ENCODE measurements at places on chromosomes 2 and 18.

GRCh38 chr2:238700117-238700457 is 147.8 kb upstream of the TWIST2 start:
- no peak for DNase-seq

DNA sequence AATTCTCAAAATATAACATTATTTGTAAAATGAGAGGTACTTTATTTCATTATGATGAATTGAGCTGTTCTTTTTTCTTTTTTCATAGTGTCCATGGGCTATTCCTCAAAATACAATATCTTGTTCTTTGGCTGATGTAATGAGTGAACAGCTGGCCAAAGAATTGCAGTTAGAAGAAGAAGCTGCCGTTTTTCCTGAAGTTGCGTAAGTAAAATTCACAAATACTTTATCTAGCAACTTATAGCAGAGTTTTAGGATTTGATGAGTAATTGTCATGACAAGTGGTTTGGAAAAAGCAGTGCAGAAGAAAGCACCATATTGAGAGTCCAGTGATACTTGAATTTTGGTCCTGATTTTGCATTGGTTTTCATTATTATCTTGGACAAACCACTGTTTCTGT is 9.8 kb downstream of the RIOK3 start:
- no peak for DNase-seq

- DNase-seq, result no peak
Measured at GRCh38 chr18:50396005-50396660, 21.3 kb downstream of the SKA1 start.

DNA sequence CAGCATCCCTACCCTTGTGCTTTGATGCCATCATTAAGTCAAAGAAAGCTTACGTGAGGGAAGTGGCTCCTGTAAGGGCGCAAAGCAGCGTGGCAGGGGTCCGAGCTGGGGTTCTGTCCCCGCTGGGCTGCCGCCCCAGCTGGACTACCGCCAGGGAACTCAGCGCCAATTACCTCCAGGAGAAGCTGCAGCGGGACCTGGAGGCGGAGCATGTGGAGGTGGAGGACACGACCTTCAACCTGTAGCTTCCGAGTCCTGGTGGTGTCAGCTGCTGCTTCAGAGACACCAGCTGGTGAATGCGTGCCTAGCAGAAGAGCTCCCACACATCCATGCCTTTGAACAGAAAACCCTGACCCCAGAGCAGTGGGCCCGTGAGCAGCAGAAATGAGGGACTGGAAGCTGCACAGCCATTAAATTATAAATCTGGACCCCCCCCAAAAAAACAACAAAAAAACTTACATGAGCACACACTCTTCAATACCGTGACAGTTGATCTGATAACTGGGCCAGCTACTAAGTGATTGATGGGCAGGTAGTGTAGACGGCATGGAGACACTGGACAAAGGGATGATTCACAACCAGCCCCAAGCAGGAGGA is 20.1 kb upstream of the YES1 start:
- DNase-seq, result peak; percentile 46

GRCh38 chr18:59488899-59489298 is 129.8 kb upstream of the LMAN1 start:
- DNase-seq, result no peak

GRCh38 chr2:227252831-227253230 is 72.2 kb upstream of the MFF start:
- no peak for DNase-seq

DNA sequence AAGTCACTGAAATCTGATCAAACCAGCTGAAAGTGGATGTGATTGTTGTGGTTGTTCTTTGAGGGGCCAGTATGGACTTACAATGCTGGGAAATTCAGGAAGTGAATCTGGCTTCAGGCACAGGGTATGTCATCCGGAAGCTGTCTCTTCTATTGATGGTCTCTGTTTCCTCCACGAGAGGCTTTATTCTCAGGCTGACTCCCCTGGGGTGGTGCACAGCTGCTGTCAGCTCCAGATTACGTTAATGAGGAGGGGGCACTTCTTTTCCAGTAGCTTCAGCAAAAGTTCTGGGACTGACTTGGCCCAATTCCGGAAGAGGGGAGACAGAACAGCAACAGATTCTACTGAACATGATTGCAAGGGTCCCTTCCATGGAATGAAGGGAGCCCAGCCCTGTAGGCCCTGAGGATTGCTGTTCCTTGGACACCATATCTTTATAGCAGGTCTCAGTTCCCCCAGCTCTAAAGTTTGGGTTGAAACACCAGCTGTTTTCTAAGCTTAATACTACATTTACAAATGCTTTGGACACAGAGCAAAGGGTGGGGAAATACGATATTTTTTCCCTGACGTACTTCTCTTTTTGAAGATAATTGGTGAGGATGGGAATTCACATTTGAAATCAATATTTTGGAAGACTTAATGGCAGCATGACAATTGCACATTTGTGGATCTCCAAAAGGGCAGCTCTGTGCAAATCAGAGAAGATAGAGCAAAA is 400.9 kb downstream of the TSN start:
- DNase-seq, result no peak

GRCh38 chr2:173972636-173973035 is 7.5 kb upstream of the SP3 start:
- DNase-seq, result no peak

- DNase-seq, result no peak
Measured at GRCh38 chr2:191657977-191658376, 20.0 kb upstream of the NABP1 start.

- DNase-seq, result peak; percentile 75
Measured at GRCh38 chr2:232420463-232421188, 14.0 kb downstream of the ALPG start.

- DNase-seq, result peak; percentile 52
Measured at GRCh38 chr2:24913911-24914310, 6.1 kb downstream of the ADCY3 start.

GRCh38 chr2:241946306-241947003 is 76.9 kb downstream of the RTP5 start:
- no peak for DNase-seq

DNA sequence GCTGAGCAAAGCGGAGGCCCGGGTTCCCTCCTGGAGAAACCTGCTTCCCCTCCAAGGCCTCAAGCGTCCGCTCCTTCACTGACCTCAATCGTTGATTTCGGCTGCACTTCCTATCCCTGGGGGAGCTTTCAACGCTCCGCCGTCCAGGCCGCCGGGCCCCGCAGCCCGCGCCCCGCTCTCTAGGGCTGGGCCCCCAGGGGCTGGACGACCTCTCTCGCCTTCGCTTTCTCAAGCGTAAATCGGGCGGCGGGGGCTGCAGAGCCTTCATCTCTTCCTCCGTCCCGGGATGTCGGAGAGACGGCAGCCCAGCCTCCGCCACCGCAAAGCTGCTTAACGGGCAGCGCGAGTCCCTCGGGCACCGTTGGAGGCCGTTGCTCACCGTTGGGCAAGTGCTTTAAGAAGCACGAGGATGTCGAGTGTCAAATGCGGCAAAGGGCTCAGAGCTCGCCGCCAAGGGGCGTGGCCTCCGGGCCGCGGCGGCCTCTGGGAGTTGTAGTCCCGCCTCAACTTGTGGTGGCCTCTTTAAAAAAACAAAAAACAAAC is 8.5 kb downstream of the HES6 start:
- peak; percentile 91 for DNase-seq

- no peak for DNase-seq
Measured at GRCh38 chr2:68643874-68644485, 601 bp downstream of the PROKR1 start.

DNA sequence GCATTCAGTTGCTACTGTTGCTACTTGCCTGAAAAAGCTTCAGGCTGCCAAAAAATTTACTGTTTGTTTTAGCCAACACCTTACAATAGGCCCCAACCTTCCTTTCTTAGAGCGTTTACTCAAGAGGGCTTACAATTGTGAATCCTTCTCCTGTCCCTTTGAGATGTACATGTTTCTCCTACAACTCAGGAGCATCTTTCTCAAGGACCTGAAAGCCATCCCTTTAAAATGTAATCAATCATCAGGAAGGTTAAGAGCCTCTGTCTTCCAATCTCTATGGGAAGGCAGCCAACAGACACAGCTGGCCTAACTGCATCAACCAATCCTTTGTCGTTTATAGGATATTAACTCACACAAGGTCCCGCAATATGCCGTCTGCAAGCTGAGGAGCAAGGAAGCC is 3.4 kb upstream of the IER3IP1 start:
- DNase-seq, result no peak

GRCh38 chr2:122525336-122525735 is 769.9 kb downstream of the TSN start:
- no peak for DNase-seq

GRCh38 chr2:219290381-219291171 is 11.4 kb downstream of the DNAJB2 start:
- DNase-seq, result no peak

GRCh38 chr2:10285556-10286198 is 17.0 kb upstream of the HPCAL1 start:
- DNase-seq, result peak; percentile 73

DNA sequence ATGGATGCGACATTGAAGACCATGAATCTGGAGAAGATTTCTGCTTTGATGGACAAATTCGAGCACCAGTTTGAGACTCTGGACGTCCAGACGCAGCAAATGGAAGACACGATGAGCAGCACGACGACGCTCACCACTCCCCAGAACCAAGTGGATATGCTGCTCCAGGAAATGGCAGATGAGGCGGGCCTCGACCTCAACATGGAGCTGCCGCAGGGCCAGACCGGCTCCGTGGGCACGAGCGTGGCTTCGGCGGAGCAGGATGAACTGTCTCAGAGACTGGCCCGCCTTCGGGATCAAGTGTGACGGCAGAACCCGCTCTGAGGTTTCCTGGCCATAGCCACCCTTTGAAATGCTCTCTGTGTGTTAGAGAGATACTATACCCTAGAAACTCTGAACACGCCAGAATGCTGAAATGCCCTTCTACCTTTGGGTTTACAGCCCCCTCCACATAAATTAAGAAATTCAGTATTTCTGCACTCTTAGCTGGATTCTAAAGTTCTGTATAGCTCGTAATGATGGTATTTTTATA is 659 bp downstream of the CHMP1B start:
- no peak for DNase-seq

GRCh38 chr2:127579231-127579630 is 43.7 kb downstream of the MYO7B start:
- no peak for DNase-seq

DNA sequence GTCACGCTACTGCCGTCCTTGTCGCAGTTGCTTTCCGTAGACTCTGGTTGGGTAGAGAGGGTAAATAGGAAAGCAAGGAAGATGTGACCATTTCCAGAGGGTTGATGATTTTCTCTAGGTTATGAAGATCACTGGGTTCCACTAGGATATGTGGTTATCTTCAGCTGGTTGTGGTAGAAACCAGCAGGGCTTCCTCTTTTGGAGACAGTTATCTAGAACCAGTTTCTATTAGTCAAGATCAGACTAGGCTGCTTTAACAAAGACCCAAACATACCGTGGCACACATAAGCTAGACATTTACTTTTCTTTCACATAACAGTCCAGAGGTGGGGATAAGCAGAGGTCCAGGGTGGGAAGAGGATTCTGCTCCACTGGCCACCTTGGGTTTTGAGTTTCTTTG is 59.6 kb downstream of the FASTKD2 start:
- DNase-seq, result no peak

DNA sequence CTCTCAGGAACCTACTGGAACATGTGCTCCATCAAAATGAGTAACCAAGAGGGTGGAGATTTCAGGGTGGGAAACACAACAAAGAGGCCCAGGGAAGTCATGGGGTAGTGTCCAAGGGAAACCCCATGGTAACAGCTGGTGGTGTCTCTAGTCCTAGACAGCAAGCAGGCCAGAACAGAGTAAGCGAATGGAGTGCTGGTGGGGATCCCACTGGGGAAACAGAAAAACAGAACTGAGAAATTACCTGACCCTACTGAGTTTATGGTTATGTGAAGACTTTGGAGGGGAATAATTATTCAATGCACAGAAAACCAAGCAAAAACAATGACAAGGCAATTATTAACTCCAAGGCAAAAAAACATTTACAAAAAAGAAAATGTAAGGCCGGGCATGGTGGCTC is 16.9 kb downstream of the ERCC3 start:
- DNase-seq, result no peak

GRCh38 chr2:208415255-208415654 is 8.7 kb downstream of the PTH2R start:
- no peak for DNase-seq

DNA sequence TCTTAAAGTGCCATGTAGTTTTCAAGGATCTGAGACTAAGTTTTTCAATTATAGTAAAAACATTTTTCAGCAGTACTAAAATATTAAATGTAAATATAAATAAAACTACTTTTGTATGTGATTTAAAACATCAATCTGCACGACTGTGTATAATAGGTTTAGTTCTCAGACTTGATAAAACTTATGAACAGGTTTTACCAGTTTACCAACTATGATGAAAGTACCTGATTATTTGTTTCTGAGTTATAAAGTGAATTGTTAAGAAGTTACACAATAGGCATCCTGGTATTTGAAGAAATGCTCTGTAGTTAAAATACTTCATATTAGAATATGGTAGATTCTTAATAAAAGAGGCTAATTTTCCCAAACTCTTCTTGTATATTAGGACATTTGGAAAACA is 14.8 kb downstream of the RELCH start:
- no peak for DNase-seq

DNA sequence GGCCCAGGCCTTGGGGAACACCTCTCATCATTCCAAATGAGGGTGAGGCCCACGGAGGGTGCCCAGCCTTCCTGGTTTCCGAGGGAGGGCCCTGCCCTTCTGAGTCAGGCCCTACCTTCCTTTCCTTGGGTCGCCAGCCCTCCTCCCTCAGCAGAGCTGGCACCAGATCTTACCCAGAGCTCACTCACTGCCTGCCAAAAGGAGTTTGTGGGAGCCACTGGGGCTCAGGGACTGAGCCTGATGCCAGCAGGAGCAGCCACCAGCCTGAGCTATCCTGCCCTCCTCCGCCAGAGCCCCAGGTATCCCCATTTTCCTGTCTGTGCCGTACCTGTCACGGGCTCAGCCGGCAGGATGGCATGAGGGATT is 64.1 kb downstream of the NRP2 start:
- DNase-seq, result no peak

DNA sequence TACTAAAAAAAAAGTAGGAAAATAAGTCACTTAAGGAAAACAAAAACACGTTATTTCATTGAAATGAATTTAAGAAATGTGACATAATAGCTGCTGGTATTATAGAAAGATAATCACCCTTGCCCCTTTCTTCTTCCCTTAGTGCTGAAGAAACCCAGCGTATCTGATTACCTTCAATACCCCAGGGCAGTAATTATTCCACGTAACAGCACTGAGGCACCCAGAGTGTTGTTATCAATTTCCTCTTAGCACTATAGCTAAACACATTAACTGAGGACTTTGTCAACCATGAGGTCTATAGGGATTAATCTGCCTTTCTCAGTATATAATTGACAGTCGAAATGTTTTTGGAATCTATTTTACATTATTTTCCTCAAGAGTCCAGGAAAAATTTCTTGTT is 180.0 kb upstream of the NXPH2 start:
- no peak for DNase-seq

- DNase-seq, result no peak
Measured at GRCh38 chr2:238422285-238422684, 4.4 kb upstream of the ASB1 start.

GRCh38 chr18:79921984-79922965 is 29.2 kb downstream of the SLC66A2 start:
- no peak for DNase-seq

Data from iPS-NIHi11 (cell line).